LHCN-M2 (cell line): ENCODE measurements at places on chromosomes 1 and 21.

GRCh38 chr1:8061210-8061609 is 35.1 kb upstream of the ERRFI1 start:
- peak; percentile 98 for DNase-seq

GRCh38 chr1:9687120-9687873 is 35.8 kb downstream of the PIK3CD start:
- DNase-seq = peak; percentile 84

DNA sequence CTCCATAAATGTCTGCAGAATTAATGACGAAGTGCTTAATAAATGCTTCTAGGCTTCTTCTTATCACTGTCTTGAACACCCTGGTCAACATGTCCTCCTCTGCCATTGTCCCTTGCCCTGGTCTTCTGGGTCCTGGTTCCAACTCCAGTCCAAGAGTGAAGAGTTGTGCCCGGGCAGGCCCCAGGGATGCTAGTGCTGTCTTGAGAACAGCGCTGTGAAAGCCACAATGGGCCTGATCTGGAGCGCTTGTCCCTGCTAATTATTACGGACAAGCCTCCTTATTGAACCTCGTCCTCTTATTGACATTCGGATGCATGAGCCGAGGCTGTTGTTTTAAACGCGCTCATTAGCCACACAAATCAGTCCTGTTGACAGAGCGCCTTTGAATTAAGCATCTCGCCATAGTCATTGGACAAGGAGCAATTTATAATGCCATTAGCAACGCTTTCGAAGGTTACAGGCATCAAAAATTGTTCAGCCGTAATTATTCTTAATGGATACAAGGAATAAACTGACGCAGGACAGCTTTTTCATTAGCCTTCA is 211.6 kb upstream of the POU3F1 start:
- DNase-seq = no peak

GRCh38 chr1:221240690-221241089 is 361.4 kb downstream of the HLX start:
- DNase-seq = no peak

GRCh38 chr1:205939690-205940330 is 3.4 kb downstream of the SLC26A9 start:
- DNase-seq = no peak

GRCh38 chr1:241457421-241457820 is 62.1 kb downstream of the FH start:
- DNase-seq = no peak

- no peak for DNase-seq
These were observed 6.8 kb downstream of the YY1AP1 start for GRCh38 chr1:155681776-155682175.

GRCh38 chr21:36129219-36129618 is 5.7 kb upstream of the CBR3 start:
- no peak for DNase-seq

GRCh38 chr1:185561629-185562028 is 172.6 kb upstream of the HMCN1 start:
- no peak for DNase-seq

DNA sequence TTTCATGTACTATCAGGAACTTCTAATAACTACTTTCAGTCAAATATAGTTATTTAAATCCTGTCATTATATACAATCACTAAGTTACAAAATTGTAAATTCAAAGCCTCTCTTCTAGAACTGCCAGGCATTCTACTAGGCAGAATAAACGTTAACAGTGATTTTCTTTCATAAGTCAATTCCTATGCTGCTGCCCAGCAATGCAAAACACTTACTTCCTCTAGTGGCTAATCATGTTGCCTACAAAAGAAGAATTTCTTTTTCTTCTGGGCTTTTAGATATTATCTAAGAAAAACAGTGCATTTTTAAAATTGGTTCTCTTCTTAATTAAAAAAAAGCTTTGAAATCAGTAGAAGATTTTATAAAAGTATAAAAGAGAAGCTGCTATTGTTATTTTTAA is 509.8 kb upstream of the ADAMTS5 start:
- peak; percentile 74 for DNase-seq

DNA sequence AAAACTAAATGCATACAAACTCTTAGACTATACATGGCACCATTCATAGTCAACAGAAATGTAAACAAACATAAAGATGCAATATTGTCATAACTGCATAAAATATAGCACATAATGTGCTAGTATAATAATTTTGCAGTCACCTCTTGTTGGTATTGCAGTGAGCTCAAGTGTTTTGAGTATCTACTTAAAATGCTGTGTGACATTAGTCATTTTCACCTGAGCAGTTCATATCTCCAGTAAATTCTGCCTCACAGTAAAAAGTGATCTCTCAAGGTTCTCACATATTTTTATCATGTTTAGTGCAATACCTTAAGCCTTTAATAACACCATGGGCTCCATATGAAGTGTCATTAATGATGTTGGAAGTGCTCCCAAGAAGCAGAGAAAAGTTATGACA is 29.6 kb upstream of the FMO2 start:
- no peak for DNase-seq

DNA sequence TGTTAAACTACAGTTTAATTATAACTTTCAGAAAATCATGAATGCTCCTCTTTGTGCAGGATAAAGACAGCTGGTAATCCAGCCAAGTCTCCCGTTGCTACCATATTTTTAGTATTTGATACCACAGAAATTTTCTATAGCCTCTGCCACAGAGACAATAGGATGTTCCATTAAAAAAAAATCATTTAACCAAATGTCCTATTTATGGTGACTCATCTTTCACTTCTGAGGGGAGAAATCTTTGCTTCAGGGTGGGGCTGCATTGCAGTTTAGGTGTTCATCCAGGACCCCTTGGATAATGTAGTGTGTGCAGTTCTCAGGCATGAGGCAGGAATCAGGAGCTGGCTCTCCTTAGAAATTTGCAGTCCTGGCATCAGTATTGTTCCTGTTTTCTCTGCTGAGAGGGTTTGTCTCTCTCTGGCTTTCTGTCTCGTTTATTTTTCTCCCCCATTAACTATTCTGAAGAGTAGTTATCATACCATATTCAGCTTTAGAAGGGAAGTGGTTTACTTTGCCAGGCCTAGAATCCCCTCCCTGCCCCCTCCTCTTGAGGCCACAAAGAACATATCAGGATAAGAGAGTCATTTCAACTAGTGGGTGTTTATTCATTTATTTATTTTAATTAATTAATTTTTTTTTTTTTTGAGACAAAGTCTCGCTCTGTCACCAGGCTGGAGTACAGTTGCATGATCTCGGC is 3.1 kb downstream of the PRUNE1 start:
- DNase-seq = peak; percentile 12

GRCh38 chr1:206469411-206469932 is 804 bp upstream of the IKBKE start:
- DNase-seq = no peak

- peak; percentile 74 for DNase-seq
These were observed 4.4 kb upstream of the UTP25 start for GRCh38 chr1:209823143-209824041.

DNA sequence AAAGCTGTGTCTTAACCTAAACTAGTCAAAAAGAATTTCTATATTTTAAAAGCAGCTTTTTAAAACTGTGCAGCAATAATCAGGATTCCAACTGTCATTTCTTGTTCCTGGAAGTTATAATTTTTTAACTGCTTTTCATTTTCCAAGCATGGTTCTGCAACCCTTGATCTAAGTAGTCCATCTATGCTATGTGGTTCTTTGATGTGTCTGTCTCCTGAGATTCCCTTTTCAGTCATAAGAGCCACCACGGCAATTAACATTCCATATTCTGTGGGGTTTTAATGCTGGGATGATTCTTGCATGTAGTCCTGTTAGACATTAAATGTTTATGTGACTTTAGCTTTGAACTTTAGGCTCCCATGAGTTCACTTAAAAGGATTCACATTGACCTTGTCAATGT is 220.4 kb downstream of the TPR start:
- DNase-seq = no peak

DNA sequence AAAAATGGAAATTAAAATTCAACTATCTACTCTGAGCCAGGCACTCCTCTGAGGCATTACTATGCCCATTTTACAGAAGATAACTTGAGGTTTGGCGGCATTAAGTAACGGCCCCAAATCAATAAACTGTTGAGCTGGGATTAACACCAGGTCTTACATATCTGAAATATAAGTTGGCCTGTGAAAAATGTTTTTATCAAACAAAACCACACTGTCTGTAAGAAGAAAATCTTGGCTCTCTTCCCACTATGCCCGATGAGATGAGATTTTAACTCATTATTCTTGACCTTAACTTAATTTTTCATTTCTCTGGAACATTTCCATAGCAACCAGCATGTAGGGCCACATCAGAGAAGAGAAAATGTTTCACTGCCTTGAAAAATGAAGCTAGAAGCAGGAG is 21.8 kb downstream of the RC3H1 start:
- DNase-seq = no peak

DNA sequence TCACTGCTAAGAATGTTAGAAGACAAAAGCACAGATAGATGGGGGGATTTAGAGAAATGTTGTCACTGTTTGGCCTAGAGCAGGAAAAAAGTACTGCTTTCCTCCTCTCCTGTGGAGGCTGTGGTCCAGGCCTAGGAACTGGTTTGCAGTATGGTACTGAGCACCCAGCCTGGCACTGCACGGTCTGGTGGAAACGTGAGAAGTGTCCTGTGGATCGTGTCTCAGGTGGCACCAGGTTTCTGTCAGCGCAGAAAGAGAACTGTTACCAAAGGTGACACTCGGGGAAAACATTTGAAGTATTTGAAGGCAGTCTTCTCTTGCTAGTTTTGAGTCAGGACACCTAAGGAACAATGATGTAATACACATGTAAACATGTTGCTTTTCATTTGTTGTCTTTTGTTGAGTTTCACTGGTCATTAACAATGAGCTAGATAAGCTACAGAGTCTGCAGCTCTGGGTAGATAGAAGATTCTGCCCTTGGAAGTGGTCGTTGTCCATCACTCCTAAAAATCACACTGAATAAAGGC is 63.0 kb downstream of the B3GALNT2 start:
- DNase-seq = no peak

GRCh38 chr1:209412036-209412435 is 171.5 kb upstream of the CAMK1G start:
- DNase-seq = no peak

GRCh38 chr21:16792101-16792500 is 720.7 kb upstream of the CXADR start:
- no peak for DNase-seq

GRCh38 chr1:79499541-79499940 is 493.0 kb upstream of the ADGRL4 start:
- DNase-seq = no peak

- peak; percentile 89 for DNase-seq
These were observed 91.6 kb downstream of the GLUL start for GRCh38 chr1:182299728-182300616.

GRCh38 chr1:48966583-48966982 is 189.9 kb upstream of the BEND5 start:
- no peak for DNase-seq
